Psoas muscle (tissue), 8 donors: ENCODE measurements at places on chromosomes 11 and 22. TPM values are rescaled to one million over a fixed set of nuclear protein-coding genes. Genes with fewer than 3 reads are reported as not detected.

Gene BAIAP2L2
- total RNA-seq: not detected

Gene SREBF2
- 40.4 TPM for total RNA-seq

Gene KCNJ1
- not detected for total RNA-seq

Gene TMEM86A
- 3.2 TPM for total RNA-seq

DNA sequence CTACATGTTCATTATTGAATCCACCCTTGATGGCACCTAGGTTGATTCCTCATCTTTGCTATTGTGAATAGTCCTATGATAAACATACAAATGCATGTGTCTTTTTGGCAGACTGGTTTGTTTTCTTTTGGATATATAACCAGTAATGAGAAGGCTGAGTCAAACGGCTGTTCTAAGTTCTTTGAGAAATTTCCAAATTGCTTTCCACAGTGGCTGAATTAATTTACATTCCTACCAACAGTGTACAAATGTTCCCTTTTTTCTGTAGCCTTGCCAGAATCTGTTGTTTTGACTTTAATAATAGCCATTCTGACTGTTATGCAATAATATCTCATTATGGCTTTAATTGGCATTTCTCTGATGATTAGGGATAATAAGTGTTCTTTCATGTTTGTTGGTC lies 184.9 kb downstream of the CASP12 start:
- DNase-seq: no peak

DNA sequence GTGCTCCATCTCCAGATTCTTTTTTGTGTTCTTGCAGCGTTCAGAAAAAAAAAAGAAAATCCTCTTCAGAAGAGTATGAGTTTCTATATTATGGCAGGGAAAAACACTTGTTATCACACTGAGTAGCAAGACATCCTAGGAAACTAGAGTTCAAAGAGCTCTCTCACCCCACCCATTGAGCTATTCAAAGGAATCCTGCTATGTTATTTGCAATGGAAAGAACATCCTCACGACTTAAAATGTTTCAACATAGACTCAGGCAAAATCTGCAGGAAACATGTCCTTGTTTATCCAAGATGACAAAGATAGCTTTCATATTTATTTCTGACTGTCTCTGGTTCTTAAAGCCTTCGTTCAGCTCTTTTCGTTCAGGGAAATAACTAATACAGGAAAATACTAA lies 331.6 kb upstream of the ANO5 start:
- no peak for DNase-seq

DNA sequence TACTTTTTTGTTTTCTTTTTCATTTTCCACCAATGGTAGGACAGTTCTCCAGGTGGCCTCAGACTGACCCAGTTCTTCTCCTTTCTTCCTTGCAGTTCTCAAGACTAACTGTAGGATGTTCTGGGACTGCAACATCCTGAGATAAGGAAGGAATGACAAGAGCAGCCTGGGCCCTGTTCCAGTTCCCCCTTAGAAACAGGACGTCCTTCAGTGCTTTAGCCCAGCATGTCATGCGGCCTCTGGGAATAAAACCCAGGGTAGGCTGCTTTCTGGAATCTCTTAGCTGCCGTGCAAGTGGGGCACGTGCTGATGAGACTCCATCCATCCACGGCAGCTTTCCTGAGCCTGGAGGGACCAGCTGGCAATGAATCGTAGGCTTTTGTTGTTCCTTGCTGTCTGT lies 24.0 kb upstream of the CADM1 start:
- no peak for DNase-seq

GRCh38 chr22:44648085-44648820 lies 53.8 kb upstream of the PRR5 start:
- peak; percentile 58 for DNase-seq

DNA sequence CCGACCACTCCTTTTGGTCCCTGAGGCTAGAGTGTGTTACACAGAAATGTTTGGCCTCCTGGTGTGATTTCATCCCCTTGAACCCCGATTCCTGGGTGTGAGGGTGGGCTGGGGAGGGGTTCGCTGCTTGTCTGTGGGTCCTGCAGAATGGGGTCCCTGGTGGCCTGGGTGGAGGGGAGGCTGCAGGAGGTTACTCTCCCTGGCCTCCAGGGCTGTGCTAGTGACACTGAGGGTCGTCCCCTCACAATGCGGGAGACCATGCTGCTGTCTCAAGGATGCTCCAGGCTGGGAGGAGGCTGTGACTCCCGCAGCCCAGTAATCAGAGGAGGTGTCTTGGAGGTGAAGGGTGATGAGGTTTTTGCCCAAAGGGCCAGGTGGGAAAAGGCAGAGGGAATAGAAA lies 17.0 kb upstream of the OMP start:
- DNase-seq: no peak

DNA sequence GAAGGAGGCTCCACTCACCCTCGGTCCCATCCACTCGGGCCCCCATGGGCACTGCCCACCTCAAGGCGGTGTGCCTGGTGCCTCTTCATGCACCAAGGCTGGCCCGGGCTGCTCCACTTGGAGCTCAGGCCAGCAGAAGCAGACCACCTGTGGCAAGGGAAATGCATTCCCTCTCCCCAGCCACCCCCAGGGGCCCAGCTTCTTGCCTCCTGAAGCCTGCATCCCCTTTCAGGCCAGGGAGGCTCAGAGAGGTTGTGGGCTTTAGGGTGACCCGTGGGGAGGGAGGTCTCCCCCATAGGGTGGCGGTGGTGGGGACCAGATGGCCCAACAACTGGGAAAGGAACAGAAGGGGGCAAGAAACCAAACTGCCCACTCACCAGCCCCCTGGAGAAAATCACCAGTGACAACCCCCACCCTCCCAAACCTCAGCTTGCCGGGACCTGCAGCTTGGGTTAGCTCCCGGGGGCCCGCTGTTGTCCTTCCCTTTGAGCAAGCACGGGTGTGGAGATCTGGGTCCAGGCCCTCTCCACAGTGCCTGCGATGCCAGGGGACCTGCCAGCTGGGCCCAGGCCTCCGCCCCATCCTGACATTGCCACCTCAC lies 8.4 kb downstream of the CBX6 start:
- no peak for DNase-seq

DNA sequence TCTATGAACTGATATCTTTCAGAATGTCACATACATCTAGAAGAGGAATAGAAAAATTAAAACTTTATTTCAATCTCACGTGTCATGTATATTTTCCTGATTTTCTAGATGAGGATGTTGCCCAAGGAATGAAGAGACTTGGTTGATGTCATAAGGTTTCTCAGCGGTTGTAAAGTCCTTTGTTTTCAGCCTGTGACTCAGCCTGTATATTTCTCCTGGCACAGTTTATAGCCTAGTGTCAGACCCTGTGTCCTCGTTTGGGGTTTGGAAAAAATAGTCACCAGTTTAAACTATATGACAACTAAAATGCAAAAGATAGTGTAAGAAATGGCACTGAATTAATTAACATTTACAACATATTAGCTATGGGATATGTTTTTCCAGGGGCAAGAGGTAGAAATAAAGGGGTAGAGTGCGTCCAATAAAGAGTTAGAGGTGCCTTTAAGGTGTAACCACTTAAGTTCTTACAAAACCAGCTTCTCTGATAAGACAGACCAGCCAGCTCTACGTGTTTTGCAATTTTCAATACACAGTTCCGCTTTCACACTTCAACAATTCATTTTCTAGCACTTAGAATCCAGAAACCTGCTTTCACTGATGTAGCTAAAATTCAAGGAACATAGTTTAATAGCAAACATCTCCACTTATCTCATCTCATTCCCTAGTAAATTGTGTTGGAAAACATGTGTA lies 1432.6 kb upstream of the TENM4 start:
- DNase-seq: no peak

- DNase-seq: no peak
These were observed 84.7 kb downstream of the MSANTD4 start for GRCh38 chr11:105937331-105937730.

DNA sequence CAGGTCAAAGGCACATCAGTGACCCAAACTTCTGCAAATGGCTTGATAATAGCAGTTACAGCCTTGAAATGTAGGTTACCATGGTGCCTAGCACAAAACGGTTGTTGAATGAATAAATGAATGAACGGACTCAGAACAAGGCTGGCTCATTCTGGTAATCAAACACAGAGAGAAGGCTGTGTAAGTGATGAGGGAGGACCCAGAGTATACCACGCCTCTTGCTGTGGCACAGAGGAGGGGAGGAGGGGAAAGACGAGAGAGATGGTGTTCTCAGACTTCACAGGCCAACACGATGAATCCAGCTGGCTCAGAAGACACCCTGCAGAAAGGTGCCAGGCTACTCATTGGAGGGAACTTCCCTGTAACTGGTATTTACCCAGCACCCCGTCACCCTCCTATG lies 38.3 kb downstream of the PC start:
- DNase-seq: no peak

- DNase-seq: no peak
These were observed 3.3 kb downstream of the SIDT2 start for GRCh38 chr11:117181586-117182550.

GRCh38 chr11:95711945-95712221 lies 77.7 kb downstream of the FAM76B start:
- no peak for DNase-seq

DNA sequence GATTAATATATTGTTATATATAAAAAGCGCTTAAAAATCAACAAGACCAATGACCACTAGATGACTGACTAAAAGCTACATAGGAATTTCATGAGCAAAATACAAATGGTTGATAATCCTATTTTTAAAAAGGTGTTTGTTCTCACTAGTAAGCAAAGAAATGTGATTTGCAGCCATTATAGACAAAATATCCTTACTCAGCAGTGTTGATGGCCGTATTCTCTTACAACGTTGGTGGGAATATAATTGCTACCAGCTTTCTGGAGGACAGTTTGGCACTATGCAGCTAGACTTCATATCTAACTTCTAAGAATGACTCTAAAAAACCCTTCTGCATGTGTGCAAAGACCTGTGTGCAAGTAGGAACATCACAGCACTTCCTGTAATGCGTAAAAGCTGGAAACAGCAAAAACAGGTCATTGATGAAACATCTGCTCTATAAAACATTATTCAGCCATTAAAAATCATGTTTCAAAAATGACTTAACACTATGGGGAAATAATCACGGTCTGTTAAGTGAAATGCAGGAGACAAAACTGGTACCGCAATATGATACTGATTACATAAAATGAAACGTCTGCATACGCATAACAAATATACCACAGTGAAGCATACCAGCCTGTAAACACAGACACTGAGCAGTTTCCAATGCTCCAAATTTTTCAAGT lies 70.1 kb upstream of the LINC01488 start:
- no peak for DNase-seq

GRCh38 chr11:75200051-75200450 lies 40.5 kb upstream of the TPBGL start:
- DNase-seq: peak; percentile 69

DNA sequence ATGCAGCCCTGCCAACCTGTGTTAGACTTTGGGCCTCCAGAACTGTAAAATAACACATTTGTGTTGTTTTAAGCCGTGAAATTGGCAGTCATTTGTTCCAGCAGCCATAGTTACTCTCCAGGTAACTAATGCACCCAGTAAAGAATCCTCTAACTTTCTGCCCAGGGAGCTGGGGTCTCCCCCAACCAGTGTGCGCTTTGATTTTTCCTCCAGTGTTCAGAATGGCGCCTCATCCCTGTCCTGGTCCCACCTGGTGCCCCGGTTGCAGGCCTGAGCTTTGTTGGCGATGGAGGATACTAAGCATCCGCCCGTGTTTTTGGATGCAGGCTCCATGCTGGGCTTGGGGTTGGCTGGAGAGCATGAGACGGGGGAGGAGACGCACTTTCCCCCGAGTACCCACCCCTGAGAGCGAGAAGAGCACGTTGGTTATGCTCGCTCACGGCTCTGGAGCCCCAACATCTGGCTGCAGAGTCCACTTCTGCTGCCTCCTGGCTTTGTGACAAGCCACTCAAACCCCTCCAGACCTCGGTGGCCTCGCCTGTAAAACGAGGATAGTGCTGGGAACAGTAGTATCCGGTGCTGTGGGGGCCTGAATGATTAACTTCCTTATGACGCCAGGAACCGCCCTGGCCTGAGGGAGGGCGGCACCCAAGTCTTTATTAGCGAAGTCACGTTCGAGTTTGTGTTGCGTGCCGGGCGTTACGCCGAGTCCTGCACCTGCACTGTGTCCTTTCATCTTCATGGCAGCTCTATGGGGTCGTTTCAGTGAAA lies 25.8 kb downstream of the MRGPRD start:
- DNase-seq: peak; percentile 47

GRCh38 chr11:69048031-69048693 lies 570 bp upstream of the TPCN2 start:
- no peak for DNase-seq

DNA sequence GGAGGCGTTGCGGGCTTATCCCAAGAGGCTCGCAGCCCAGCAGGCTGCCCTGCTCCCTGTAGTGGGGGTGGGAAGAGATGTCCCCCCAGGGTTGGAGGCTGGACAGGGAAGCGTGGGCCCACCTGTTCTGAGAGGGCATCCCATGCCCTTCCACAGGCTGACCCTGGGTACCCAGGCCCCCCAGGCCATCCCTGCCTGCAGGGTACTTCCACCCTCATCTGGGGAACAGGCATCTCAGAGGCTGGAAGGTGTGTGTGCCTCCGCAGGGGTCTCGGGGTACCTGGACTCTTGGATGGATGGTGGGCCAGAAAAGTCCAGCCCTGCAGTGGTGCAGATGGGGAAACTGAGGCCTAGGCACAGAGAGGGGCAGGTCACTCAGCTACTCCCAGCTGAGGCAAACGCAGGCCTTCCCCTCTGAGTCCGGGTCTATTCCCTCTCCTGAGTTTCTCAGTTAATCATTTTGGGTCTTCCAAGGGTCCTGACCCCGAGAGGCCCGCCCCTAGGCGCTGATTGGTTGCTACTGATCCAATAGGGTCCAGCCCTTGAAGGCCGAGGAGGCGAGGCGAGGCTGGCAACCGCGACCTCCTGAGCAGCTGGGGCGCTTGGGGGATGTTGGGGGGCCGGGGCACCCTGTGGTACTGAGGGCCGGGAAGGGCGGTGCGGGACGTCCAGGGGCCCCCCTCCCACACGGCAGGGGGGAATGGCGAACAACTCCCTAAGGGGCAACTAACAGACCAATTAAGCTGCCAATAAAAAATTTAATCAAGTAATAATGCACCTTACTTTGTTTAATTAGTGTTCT lies 23.8 kb downstream of the FLRT1 start:
- no peak for DNase-seq
